ENCODE measurements at places on chromosomes 7 and 10. TPM values are rescaled to one million over a fixed set of nuclear protein-coding genes. Genes with fewer than 3 reads are reported as not detected.

GRCh38 chr7:100825751-100826513 lies 1.4 kb downstream of the EPHB4 start:
- DNase-seq = no peak

DNA sequence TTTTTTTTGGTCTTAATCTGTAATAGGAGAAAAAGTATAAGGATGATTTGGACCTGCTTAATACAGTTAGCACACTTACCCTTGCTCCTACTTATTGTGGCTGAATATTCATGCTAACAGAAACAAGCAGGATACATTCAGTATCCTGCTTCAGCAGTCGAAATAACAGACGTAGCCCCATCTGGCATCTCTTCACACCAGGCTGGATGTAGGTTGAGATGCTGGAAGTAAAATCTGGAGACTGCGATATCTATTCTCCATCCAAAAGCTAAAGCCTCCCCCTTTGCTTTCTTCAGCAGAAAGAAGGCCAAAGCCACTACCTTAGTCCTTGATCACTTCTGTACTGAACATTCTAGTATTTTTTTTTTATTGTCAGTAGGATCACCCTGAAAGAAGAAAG lies 537.4 kb downstream of the AUTS2 start:
- DNase-seq = no peak

- DNase-seq = no peak
These were observed 100.2 kb downstream of the KCND2 start for GRCh38 chr7:120373174-120373573.

- DNase-seq = no peak
These were observed 48.4 kb upstream of the FZD8 start for GRCh38 chr10:35690534-35690933.

- no peak for DNase-seq
These were observed 69.5 kb downstream of the RAPGEF5 start for GRCh38 chr7:22287412-22287811.

DNA sequence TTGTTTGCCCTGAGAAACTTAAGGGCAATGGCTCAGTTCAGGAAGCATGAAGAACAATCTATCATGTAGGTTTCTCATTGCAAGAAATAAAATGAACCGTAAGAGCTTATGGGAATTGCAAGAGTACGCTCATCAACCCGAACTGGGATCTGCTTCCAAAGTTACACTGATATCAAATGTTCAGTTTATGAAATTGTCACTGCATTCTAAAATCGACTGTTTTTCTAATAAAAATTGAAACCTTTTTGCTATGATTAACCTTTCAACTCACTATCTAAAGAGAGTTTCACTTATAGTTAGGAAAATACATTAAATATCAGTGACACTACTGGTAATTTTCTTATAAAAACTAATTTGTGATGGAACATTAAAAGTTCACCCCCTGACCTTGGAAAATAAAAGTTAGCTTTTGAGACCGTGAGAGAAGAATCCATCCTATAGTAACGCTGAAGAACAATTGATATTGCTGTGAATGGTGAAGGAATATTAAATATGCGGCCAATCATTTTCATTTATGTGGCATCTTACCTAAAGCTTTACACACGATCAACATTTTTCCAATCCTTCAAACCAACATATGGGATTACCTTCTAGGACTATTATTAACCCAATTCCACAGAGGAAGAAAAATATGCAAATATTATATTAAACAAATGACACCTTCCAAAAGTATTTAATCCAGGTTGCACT lies 2.2 kb downstream of the MEOX2 start:
- DNase-seq = no peak

DNA sequence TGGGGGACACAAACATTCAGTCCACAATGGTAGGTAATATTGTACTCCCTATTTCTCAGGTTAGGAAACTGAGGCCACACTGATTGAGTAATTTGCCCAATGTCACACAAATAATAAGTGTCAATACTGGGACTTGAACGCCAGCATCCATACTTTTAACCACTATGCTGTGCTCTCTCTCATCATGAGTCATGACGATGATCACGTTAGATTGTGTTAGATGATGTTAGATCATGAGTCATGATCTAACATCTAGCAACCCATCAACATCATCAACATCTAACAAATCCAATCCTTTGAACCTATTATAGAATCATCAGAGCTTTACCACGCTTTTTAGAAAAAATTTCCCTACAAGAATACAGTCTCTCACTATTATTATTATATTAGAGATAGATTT lies 28.1 kb upstream of the HERPUD2 start:
- no peak for DNase-seq

- no peak for DNase-seq
These were observed 243.6 kb downstream of the PRPF18 start for GRCh38 chr10:13830385-13830784.

- DNase-seq = peak; percentile 44
These were observed 35.2 kb upstream of the EBLN1 start for GRCh38 chr10:22252801-22253579.

GRCh38 chr10:76309741-76310587 lies 878.5 kb downstream of the LRMDA start:
- DNase-seq = no peak

The MYL10 gene
- not detected for polyA plus RNA-seq

The DEPP1 gene
- not detected for polyA plus RNA-seq

The STRIP2 gene
- not detected for polyA plus RNA-seq

All from naive thymus-derived CD8-positive, alpha-beta T cell (primary cell).